ENCODE measurements at places on chromosomes 4 and X. TPM values are rescaled to one million over a fixed set of nuclear protein-coding genes. Genes with fewer than 3 reads are reported as not detected.

The MND1 gene
- total RNA-seq = 2.3 TPM

The FHDC1 gene
- under 0.01 TPM for total RNA-seq

The DCAF12L1 gene
- not detected for total RNA-seq

The NELFA gene
- 10.4 TPM for total RNA-seq

The UCP1 gene
- total RNA-seq = not detected

The USP27X gene
- 2.4 TPM for total RNA-seq

The STBD1 gene
- total RNA-seq = 8.8 TPM

The NKX1-1 gene
- not detected for total RNA-seq

Data from cardiac atrium fibroblast (primary cell).